Colonic mucosa (tissue), 4 donors: ENCODE measurements at places on chromosomes 4 and X. TPM values are rescaled to one million over a fixed set of nuclear protein-coding genes. Genes with fewer than 3 reads are reported as not detected.

DNA sequence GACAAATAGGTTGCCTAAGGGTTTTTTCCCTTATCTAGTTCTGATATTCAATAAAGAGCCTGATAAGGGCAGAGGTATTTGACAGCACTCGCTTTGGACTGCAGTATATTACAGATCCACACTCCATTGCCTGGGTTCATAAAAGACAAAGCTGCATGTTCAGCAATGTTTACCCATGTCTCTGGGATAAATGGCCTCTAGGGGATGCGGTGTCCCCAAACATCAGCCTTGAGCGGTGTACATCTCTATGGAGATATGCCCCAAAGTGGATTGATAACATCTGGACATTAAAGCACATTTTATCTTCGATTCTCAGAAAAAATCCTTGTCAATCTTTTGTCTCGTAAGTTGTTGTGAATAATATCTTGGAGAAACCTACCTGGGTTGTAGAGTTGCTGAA, 660.8 kb upstream of the AADAT start:
- H3K27ac ChIP-seq, result no peak overlapping the region
- no peak for DNase-seq
- H3K4me1 ChIP-seq, result no peaks in the 10 kb centered on the region
- no peaks in the 10 kb centered on the region for H3K27me3 ChIP-seq
- no peaks in the 10 kb centered on the region for H3K36me3 ChIP-seq

DNA sequence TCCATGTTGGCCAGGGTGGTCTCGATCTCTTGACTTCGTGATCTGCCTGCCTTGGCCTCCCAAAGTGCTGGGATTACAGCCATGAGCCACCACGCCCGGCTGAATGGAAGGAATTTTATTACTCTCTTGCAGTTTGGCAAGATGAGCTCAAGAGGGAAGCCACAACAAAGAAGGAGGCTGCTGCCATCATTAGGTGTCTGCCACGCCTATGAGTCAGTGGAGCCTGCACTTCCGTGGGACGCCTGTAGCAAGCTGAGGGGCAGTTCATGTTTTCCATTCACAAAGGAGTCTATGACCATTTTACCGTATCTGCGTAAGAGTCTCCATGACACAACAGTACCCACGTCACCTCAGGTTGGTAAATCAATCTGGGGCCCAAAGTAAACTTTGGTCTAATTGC, 51.2 kb upstream of the CHRNA9 start:
- H3K27ac ChIP-seq, result no peak overlapping the region
- H3K27me3 ChIP-seq, result no peaks in the 10 kb centered on the region
- no peaks in the 10 kb centered on the region for H3K36me3 ChIP-seq
- H3K4me1 ChIP-seq, result no peaks in the 10 kb centered on the region

DNA sequence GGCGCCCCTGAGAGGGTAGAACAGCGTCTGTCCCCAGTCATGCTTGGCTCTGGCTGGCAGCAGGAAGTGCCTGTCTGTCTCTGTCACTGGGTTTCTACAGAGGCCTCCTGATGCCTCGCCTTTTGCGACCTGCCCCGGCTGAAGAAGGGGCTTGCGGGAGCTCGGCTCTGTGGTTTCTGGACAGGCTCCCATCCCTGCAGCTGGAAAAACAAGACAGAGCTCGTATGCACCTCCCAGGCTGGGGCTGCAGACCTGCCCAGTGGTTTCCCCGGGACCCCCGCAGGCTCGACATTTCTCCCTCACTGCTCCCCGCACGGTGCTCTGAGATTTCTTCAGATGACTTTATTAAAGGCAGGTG, 57.0 kb upstream of the SORCS2 start:
- DNase-seq, result no peak
- no peaks in the 10 kb centered on the region for H3K4me1 ChIP-seq
- H3K4me3 ChIP-seq, result no peak overlapping the region
- no peak overlapping the region for H3K27ac ChIP-seq
- H3K36me3 ChIP-seq, result no peaks in the 10 kb centered on the region

DNA sequence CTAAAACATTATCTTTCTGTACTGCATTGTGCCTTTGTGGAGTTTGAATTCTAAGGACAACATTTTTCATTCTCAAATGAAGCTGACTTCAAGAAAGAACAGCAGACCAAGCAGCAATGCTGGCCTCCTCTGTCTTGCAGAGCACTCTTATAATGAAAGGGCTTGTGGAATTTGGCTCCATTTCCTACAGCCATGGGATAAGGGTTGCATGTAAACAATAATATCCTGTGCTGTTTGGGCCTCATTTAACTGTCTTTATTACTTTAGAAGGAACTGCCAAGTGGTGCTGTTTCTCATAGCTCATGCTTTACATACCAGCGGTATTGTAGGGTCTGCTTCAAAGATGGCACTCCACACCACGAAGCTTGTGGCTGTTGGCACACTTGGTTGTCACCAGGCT, 111.4 kb upstream of the EOLA2 start:
- H3K4me3 ChIP-seq, result no peak overlapping the region
- no peak overlapping the region for H3K27ac ChIP-seq
- no peak for DNase-seq

- no peaks in the 10 kb centered on the region for H3K4me1 ChIP-seq
- no peak overlapping the region for H3K27ac ChIP-seq
- H3K36me3 ChIP-seq, result no peaks in the 10 kb centered on the region
- no peak overlapping the region for H3K4me3 ChIP-seq
Measured at GRCh38 chr4:108270466-108271450, 102.0 kb upstream of the LEF1 start.

DNA sequence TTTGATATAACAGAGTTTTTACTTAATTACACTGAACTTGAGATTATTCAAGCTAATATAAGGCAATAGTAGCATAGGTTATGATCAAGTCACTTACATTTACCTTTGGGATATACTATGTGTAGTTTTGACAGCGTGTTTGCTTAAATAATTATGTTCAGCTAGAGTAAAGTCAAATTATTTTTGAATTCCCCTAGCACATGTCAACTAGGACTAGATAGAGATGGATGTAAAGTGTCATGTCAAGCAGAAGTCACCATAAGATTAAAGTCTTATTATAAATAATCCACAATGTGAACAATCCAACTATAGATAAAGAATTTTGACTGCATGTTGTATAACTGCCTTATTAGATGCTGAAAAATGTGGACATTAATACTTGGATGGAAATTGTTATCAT, 665.2 kb downstream of the GRID2 start:
- H3K36me3 ChIP-seq, result no peaks in the 10 kb centered on the region
- no peak for DNase-seq
- H3K4me1 ChIP-seq, result no peaks in the 10 kb centered on the region
- no peak overlapping the region for H3K4me3 ChIP-seq
- H3K27me3 ChIP-seq, result no peaks in the 10 kb centered on the region
- H3K27ac ChIP-seq, result no peak overlapping the region

- no peaks in the 10 kb centered on the region for H3K27me3 ChIP-seq
- no peak overlapping the region for H3K27ac ChIP-seq
- no peak for DNase-seq
- H3K4me3 ChIP-seq, result no peak overlapping the region
- H3K4me1 ChIP-seq, result no peaks in the 10 kb centered on the region
Measured at GRCh38 chr4:86661006-86661405, 66.9 kb downstream of the PTPN13 start.

DNA sequence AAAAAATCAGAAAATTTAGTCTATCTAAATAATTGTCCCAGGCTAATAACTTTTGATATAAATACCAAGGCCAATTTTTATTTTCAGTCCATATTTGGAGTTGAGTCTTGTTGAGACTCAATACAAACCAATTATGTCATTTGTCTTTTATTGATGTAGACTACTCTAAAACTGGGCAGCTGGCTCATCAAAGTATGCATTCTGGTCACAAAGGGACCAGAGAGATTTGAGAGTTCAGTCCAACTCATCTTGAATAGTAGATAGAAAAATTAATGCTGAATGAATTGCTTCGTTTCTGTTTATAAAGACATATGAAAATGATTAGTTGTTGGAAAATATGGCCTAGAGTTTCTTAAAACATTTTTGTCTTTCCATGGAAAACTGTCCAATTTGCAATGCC, 412.5 kb upstream of the KLHL4 start:
- no peaks in the 10 kb centered on the region for H3K36me3 ChIP-seq
- H3K4me1 ChIP-seq, result no peaks in the 10 kb centered on the region
- no peak overlapping the region for H3K27ac ChIP-seq
- no peak for DNase-seq
- H3K4me3 ChIP-seq, result no peak overlapping the region
- H3K27me3 ChIP-seq, result no peaks in the 10 kb centered on the region

DNA sequence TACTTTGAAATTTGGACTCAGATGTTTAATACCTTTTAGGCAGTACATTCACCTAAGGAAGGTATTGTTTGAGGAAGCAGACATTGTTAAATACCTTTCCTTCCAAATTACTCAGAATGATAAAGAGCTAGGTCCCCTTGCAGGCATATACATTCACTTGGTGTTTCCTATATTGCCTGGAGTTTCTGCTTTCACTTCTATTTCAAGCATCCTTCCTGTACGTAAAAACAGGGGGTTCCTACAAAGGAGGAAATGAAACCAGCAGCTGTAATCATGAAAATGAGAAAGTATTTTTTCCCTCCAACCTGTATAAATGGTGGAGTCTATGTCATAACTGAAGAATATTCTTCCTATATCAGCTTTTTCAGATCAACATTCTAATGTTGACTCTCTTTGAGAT, 90.4 kb upstream of the RASGEF1B start:
- H3K4me1 ChIP-seq, result no peaks in the 10 kb centered on the region
- H3K4me3 ChIP-seq, result no peak overlapping the region
- H3K27me3 ChIP-seq, result no peaks in the 10 kb centered on the region
- H3K36me3 ChIP-seq, result no peaks in the 10 kb centered on the region
- DNase-seq, result no peak

DNA sequence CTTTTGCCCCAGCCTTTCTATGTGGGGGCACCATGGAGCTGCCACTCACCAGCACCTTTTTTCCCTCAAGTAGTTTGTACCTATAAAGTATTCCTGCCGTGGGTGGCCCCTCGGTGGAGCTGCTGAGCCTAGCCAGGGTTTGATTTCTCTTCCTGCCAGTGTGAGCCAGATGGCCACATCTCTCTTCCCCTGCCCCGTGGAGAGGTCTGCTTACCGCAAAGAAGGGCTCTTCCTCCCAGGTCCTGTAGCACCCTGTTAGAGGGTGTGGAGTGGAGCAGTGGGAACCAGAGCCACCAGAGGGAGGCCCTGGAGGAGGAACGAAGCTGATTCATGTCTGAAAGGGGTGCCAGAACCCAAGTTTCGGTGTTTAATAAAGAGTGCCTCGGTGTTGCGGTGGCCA, 95.4 kb downstream of the PTTG2 start:
- DNase-seq, result no peak
- no peaks in the 10 kb centered on the region for H3K36me3 ChIP-seq
- no peaks in the 10 kb centered on the region for H3K4me1 ChIP-seq
- no peak overlapping the region for H3K4me3 ChIP-seq

- no peaks in the 10 kb centered on the region for H3K27me3 ChIP-seq
- H3K4me3 ChIP-seq, result no peak overlapping the region
- H3K4me1 ChIP-seq, result peaks cover 18% of the 10 kb centered on the region
- H3K36me3 ChIP-seq, result no peaks in the 10 kb centered on the region
- H3K27ac ChIP-seq, result no peak overlapping the region
Measured at GRCh38 chr4:86975927-86976326, 41.1 kb downstream of the AFF1 start.

DNA sequence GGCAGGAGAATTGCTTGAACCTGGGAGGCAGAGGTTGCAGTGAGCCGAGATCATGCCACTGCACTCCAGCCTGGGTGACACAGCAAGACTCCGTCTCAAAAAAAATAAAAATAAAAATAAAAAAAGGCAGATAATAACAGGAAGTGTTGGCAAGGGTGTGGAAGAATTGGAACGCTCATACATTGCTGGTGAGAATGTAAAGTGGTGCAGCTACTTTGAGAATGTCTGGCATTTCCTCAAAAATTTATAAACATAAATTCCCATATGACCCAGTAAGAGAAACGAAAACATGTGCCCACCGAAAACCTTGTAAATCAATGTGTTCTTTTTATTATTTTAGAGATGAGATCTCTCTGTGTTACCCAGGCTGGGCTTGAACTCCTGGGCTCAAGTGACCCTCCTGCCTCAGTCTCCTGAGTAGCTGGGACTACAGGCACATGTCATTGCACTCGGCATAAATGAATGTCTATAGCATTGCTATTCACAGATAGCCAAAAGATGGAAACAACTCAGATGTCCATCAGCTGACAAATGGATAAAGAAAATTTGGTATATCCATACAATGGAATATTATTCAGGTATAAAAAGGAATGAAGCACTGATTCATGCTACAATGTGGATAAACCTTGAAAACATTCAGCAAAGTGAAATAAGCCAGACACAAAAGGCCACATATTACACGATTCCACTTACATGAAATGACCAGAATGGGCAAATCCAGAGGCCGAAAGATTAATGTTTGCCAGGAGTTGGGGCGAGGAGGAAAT, 63.7 kb upstream of the PLAC1 start:
- H3K27ac ChIP-seq, result no peak overlapping the region
- no peak overlapping the region for H3K4me3 ChIP-seq
- H3K36me3 ChIP-seq, result no peaks in the 10 kb centered on the region
- H3K4me1 ChIP-seq, result no peaks in the 10 kb centered on the region
- DNase-seq, result no peak
- peaks cover 5% of the 10 kb centered on the region for H3K27me3 ChIP-seq

DNA sequence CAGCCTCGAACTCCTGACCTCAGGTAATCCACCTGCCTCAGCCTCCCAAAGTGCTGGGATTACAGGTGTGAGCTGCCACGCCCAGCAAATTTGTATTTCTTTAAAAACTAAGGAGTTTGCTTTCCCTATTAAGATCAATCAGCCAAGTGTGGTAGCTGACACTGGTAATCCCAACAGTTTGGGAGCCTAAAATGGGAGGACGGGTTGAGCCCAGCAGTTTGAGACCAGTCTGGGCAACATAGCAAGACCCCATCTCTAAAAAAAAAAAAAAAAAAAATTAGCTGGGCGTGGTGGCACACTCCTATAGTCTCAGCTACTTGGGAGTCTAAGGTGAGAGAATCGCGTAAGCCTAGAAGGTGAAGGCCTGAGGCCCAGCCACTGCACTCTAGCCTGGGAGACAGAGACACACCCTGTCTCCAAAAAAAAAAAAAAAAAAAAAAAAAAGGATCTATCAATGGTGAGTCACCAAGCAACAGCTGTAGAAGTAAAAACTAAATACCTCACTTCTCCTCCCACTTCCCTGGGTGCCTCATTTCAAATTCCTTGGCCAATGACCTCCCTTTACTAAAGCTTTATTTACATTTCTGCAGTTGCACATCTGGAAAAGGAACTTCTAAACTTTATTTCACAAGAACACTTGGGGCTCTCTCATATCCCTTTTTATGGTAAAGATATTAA, 54.5 kb downstream of the LDB2 start:
- H3K4me3 ChIP-seq, result no peak overlapping the region
- H3K27ac ChIP-seq, result no peak overlapping the region
- H3K36me3 ChIP-seq, result no peaks in the 10 kb centered on the region
- no peaks in the 10 kb centered on the region for H3K4me1 ChIP-seq

DNA sequence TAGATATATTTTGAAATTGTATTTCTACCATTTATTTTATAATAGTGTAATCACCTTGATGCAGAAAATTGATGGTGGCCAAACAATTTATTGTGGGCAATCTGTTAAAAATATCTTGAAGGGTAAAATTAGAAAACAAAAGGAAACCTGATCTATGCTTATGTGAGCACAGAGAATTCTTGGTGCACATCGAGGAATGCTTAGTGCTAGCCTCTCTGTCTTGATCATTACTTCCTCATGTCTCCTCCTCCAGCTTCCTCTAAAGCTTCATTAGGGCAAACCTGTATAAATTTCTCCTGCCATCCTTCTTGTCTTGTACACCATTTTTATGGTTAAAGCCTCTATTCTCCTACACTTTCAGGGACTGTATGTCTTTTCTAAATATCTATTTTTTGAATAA, 725.8 kb downstream of the RAPGEF2 start:
- H3K27ac ChIP-seq, result no peak overlapping the region
- no peaks in the 10 kb centered on the region for H3K27me3 ChIP-seq
- no peaks in the 10 kb centered on the region for H3K4me1 ChIP-seq
- no peak for DNase-seq
- no peak overlapping the region for H3K4me3 ChIP-seq

GC gene
- total RNA-seq, result 4.1 TPM

TCEANC gene
- 3.5 TPM for total RNA-seq

ING2 gene
- total RNA-seq, result 11.0 TPM

VCX2 gene
- not detected for total RNA-seq

KLB gene
- total RNA-seq, result 0.40 TPM

CXCL9 gene
- 0.52 TPM for total RNA-seq
